ENCODE measurements at places on chromosomes 7 and 10.

GRCh38 chr10:7102557-7103349 is 308.1 kb downstream of the SFMBT2 start:
- DNase-seq = no peak

GRCh38 chr7:120864141-120864900 is 6.4 kb upstream of the TSPAN12 start:
- no peak for DNase-seq

DNA sequence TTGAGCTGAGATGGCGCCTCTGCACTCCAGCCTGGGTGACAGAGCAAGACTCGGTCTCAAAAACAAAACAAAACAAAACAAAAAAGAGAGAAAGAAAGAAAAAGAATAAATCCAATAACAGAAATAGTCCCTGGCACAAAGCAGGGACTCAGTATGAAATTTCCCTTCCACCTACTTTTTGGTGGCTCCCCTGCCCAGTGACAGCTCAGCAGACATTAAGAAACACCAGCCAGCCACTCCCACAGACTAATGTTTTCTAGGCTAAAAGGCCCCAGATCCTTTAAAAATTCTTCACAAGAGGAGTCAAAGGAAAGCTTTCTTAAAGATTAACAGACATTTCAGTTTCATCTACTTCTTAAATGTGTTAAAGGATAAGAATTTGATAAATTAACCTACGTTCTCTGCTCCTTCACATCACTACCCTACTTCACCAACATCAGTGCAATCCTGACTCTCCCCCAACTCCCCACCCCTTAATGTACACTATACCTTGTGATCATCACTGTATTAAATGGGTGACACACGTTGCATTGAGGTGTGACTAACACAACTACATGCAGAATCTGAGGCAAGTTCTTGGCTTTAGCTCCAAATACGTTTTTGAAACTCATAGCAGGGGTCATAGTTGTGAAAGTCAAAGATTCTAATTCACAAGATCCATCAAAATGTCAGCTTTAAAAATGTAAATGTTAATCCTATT is 114.5 kb upstream of the CAV2 start:
- no peak for DNase-seq

GRCh38 chr10:132532749-132533560 is 4.6 kb upstream of the INPP5A start:
- no peak for DNase-seq
